Osteocyte (in vitro differentiated cells): ENCODE measurements at places on chromosomes 13 and 19. TPM values are rescaled to one million over a fixed set of nuclear protein-coding genes. Genes with fewer than 3 reads are reported as not detected.

DNA sequence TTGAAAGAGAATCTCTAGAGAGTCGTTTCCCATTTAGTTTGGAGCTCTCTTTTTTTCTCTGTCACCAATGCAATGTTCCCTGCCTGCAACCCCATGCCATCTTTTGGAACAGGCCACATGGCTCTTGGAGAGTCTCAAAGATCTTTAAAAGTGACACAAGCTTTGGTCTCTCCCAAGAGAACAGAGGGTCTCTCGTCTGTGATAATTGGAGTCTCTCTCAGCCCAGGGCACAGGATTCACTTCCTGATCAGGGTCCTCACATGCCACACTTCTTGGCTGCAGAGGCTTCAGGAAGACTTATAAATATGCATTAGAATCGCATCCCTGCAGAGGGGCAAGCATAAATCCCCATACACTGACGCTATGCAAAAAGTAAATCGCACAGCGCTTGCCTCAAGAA is 240.5 kb downstream of the IRS2 start:
- no peaks in the 10 kb centered on the region for H3K36me3 ChIP-seq
- H3K4me1 ChIP-seq: peaks cover 22% of the 10 kb centered on the region
- no peak overlapping the region for H3K27ac ChIP-seq
- no peaks in the 10 kb centered on the region for H3K27me3 ChIP-seq
- no peak overlapping the region for H3K4me3 ChIP-seq

- no peaks in the 10 kb centered on the region for H3K27me3 ChIP-seq
- DNase-seq: no peak
- peaks cover 35% of the 10 kb centered on the region for H3K4me1 ChIP-seq
- H3K36me3 ChIP-seq: no peaks in the 10 kb centered on the region
- H3K27ac ChIP-seq: no peak overlapping the region
Measured at GRCh38 chr13:44368599-44369368, 4.8 kb upstream of the SERP2 start.

DNA sequence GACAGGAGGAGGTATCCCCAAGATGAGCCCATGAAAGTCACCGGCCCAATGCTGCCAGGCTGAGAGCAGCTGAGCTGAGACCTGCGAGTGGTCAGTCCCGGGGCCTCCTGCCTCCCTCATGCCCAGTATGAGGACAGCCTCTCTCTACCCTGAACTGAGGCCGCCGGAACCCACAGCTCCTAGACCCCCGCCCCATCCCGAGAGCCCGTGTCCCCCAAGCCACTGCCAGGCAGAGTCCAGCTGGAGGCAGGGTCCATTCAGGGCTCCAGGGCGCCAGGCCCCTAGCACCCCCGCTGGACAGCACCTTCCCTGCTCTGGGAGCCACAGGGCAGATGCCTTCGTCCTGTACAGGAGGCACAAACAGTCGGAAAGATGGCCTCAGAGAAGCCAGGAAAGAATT is 38.7 kb downstream of the MLLT1 start:
- peaks cover 8% of the 10 kb centered on the region for H3K36me3 ChIP-seq
- H3K4me3 ChIP-seq: no peak overlapping the region
- H3K27ac ChIP-seq: no peak overlapping the region
- peaks cover 34% of the 10 kb centered on the region for H3K4me1 ChIP-seq
- H3K27me3 ChIP-seq: no peaks in the 10 kb centered on the region

DNA sequence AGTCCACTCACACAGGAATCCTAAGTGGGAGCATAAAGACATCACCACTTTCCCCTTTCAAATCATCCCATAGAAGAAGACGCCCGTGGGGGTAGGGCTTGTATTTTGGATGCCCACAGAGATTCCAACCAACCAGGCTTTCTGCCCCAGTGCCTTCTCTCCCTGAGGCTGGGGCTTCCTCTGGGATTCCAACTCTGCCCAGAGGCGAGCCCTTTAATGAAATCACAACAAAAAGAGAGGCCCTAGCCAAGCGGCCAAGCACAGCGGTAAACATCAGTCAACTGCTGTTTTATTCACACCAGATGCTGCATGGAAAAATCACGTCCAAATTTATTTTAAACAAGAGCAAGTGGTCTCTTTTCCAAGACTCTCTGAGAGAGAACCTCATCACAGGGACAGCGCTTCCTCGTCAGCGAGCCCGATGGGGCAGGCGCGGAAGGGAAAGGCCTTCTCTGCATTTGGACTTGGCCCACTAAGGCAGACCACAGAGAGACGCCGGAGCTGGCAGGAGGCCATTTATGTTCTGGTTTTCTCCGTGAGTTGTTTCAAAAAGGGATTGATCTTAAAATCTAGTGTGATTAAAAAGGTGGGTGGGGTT is 31.5 kb downstream of the ADPRHL1 start:
- peak overlapping the region; percentile 52 for H3K4me3 ChIP-seq
- peaks cover 2% of the 10 kb centered on the region for H3K36me3 ChIP-seq
- peak overlapping the region; percentile 92 for H3K27ac ChIP-seq
- peaks cover under 1% of the 10 kb centered on the region for H3K27me3 ChIP-seq
- no peak for DNase-seq
- peaks cover 33% of the 10 kb centered on the region for H3K4me1 ChIP-seq

CRX gene
- total RNA-seq: not detected in 2 replicates

GRCh38 chr13:111049791-111050538 is 65.1 kb upstream of the ARHGEF7 start:
- H3K27me3 ChIP-seq: peaks cover 13% of the 10 kb centered on the region
- no peak overlapping the region for H3K27ac ChIP-seq
- DNase-seq: no peak

GRCh38 chr19:39474139-39474620 is 6.5 kb upstream of the TIMM50 start:
- no peak overlapping the region for H3K4me3 ChIP-seq
- no peaks in the 10 kb centered on the region for H3K27me3 ChIP-seq
- peaks cover 37% of the 10 kb centered on the region for H3K36me3 ChIP-seq
- no peaks in the 10 kb centered on the region for H3K4me1 ChIP-seq
- H3K27ac ChIP-seq: peak overlapping the region; percentile 28

- peaks cover 2% of the 10 kb centered on the region for H3K36me3 ChIP-seq
- H3K27ac ChIP-seq: no peak overlapping the region
- H3K4me3 ChIP-seq: no peak overlapping the region
- peaks cover 22% of the 10 kb centered on the region for H3K4me1 ChIP-seq
- no peaks in the 10 kb centered on the region for H3K27me3 ChIP-seq
Measured at GRCh38 chr13:60016229-60016628, 147.5 kb downstream of the DIAPH3 start.

DNA sequence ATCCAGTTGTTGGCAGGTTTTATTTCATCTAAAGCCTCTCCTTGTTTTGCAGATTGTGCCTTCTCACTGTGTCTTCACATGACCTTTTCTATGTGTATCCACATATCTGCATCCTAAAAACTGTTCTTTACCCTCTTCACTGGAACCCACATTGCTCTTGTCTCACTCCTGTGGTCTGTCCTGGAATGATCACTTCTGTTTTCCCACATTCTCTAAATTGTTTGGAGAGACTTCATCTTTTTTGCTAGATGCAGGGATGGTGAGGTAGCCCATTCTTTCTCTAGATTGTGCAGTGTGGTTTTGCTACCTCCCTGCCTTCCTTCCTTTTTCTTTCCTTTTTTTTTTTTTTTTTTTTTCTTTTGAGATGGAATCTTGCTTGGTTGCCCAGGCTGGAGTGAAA is 608.6 kb upstream of the MIR17HG start:
- H3K27ac ChIP-seq: no peak overlapping the region
- no peaks in the 10 kb centered on the region for H3K36me3 ChIP-seq
- H3K4me3 ChIP-seq: no peak overlapping the region
- H3K4me1 ChIP-seq: no peaks in the 10 kb centered on the region

LRRC4B gene
- 0.11 and 0.52 TPM in 2 replicates for total RNA-seq

SLITRK1 gene
- 0.21 TPM in 2 replicates for total RNA-seq

DNA sequence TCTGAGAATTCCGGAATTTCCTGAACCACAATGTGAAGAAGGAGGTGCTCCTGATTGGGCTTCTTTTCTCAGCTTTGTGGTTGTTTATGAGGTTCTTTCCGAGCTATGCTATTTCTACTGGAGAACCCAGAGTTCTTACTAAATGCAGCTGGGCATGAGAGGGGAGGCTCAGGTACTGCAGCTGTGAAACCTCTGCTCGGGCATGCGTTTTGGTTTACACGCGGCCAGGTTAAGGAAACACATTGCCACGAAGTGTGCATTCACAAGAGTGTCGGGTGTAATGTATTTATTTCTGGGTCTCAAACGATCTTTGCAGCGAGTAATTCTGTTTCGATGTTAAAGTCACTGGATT is 661 bp upstream of the MIR17HG start:
- peaks cover 34% of the 10 kb centered on the region for H3K4me1 ChIP-seq
- DNase-seq: no peak
- H3K4me3 ChIP-seq: peak overlapping the region; percentile 91
- H3K27me3 ChIP-seq: peaks cover 36% of the 10 kb centered on the region
- H3K36me3 ChIP-seq: peaks cover 8% of the 10 kb centered on the region

DNA sequence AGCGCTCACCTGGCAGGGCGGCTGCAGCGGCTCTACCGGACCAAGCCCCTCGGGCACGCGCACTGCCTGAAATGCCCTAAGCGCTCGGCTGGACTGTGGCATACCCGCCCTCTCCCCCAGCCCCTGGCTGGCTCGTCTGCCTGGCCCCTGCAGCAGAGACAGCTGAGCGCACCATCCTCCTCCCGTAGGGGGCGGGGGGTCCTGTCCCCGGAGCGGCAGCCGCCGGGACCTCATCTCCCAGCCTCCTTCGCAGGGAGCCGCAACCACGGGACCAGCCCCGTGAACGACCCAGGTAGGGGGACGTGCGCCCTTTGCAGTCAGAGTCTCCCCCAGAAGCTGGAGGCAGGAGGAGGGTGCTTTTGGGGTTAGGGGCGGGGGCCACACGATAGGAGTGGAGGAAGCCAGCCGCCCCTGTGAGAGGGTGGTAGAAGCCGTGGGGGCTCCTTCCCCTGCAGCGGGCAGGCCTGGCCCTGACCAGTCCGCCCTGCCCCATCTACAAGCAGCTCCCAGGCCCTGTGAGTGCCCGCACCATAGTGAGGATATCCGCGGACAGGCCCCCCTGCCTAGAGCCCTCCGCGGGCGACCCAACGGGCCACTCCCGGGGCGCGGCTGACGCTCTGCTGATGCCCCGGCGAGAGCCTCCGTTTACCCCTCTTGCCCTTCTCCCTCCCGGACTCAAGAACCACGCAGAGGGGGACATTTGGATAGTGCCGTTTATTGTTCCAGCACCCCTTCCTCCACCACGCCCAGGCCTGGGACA is 34.2 kb downstream of the ZNF787 start:
- H3K27me3 ChIP-seq: no peaks in the 10 kb centered on the region
- H3K27ac ChIP-seq: no peak overlapping the region
- peaks cover 13% of the 10 kb centered on the region for H3K4me1 ChIP-seq
- peaks cover 5% of the 10 kb centered on the region for H3K36me3 ChIP-seq
- H3K4me3 ChIP-seq: no peak overlapping the region
- DNase-seq: no peak

ZNF536 gene
- total RNA-seq: not detected in 2 replicates

ZNF667 gene
- not detected in 2 replicates for total RNA-seq

GRCh38 chr19:23823952-23824389 is 65.3 kb upstream of the ZNF681 start:
- no peaks in the 10 kb centered on the region for H3K36me3 ChIP-seq
- H3K27me3 ChIP-seq: no peaks in the 10 kb centered on the region
- no peak overlapping the region for H3K27ac ChIP-seq
- no peak for DNase-seq

ZNF699 gene
- total RNA-seq: 6.4 and 7.7 TPM in 2 replicates

TUBA3C gene
- total RNA-seq: not detected in 2 replicates

DNA sequence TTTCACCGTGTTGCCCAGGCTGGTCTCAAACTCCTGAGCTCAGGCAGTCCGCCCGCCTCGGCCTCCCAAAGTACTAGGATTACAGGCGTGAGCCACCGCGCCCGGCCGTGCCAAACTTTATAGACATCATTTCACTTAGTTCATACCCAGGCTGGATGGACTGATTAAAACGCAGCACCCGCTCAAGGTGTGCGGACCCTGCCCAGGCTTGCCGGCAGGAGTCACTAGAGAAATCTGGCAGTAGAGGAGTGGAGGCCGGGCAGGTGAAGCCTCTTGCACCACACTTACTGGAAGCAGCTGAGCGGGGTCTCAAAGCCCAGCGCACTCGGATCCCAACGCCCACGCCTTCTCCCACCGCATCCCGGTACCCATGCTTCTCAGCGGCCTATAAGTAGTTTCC is 11.4 kb downstream of the PTGIR start:
- no peaks in the 10 kb centered on the region for H3K27me3 ChIP-seq
- H3K4me3 ChIP-seq: no peak overlapping the region
- DNase-seq: no peak
- peaks cover 8% of the 10 kb centered on the region for H3K36me3 ChIP-seq
- H3K27ac ChIP-seq: no peak overlapping the region
- peaks cover 16% of the 10 kb centered on the region for H3K4me1 ChIP-seq

GRCh38 chr19:7214324-7215089 is 79.7 kb downstream of the INSR start:
- peaks cover 26% of the 10 kb centered on the region for H3K4me1 ChIP-seq
- H3K27ac ChIP-seq: no peak overlapping the region
- H3K4me3 ChIP-seq: no peak overlapping the region
- H3K27me3 ChIP-seq: no peaks in the 10 kb centered on the region

- H3K4me1 ChIP-seq: no peaks in the 10 kb centered on the region
- no peak overlapping the region for H3K4me3 ChIP-seq
- H3K36me3 ChIP-seq: no peaks in the 10 kb centered on the region
- H3K27me3 ChIP-seq: peaks cover 2% of the 10 kb centered on the region
- no peak for DNase-seq
Measured at GRCh38 chr13:96460609-96461008, 370.7 kb downstream of the HS6ST3 start.

DNA sequence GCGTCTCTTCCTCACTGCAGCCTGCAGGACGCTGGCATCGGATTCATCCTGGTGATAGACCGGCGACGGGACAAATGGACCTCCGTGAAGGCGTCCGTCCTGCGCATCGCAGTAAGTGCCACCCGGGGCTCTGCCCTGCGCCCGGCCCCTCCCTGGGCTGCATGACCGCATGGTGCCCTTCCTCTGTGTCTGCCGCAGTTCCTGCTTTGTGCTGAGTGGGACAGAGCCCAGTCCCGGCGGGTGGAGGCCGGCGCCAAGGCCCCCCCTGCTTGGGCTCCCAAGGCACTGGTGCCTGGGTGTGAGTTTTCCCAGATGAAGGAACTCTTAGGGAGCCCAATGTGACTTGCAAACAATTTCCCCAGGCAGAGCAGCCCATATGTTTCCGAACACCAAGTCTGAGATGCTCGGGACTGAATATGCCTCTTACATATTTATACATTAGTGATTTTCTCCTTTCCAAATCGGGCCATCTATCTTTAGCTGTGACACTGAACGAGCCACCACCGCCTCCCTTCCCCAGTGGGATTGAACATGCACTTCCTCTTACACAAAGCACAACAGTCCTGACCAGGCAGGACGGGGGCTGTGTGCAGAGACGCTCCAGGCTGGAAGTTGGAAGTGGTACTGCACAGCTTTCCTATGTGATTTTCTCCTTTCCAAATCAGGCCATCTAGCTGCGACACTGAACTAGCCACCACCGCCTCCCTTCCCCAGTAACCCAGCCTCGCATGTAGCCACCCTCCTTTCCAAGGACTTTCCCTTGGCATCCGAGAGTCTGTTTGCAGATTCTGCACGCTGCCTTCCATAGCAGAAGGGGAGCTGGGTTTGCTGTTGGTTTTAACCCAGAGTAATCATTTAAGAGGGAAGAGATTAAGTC is 60.1 kb upstream of the F7 start:
- H3K4me1 ChIP-seq: no peaks in the 10 kb centered on the region
- no peak for DNase-seq
- no peak overlapping the region for H3K27ac ChIP-seq
- H3K36me3 ChIP-seq: no peaks in the 10 kb centered on the region
- no peak overlapping the region for H3K4me3 ChIP-seq

FCER2 gene
- total RNA-seq: not detected in 2 replicates

GRCh38 chr13:107067381-107067780 is 499.4 kb upstream of the ARGLU1 start:
- no peak overlapping the region for H3K27ac ChIP-seq
- H3K4me1 ChIP-seq: no peaks in the 10 kb centered on the region
- H3K4me3 ChIP-seq: no peak overlapping the region
- H3K27me3 ChIP-seq: peaks cover 3% of the 10 kb centered on the region

GRCh38 chr13:66537417-66537816 is 692.7 kb downstream of the PCDH9 start:
- DNase-seq: no peak
- H3K27me3 ChIP-seq: no peaks in the 10 kb centered on the region
- H3K27ac ChIP-seq: no peak overlapping the region
- no peak overlapping the region for H3K4me3 ChIP-seq
- no peaks in the 10 kb centered on the region for H3K36me3 ChIP-seq

APOC4 gene
- total RNA-seq: not detected in 2 replicates
